ENCODE measurements at places on chromosomes 1 and 21. TPM values are rescaled to one million over a fixed set of nuclear protein-coding genes. Genes with fewer than 3 reads are reported as not detected.

GRCh38 chr1:205568469-205569361 is 63.1 kb downstream of the ELK4 start:
- DNase-seq, result no peak

- DNase-seq, result no peak
Measured at GRCh38 chr21:34707876-34708325, 39.1 kb downstream of the CLIC6 start.

DNA sequence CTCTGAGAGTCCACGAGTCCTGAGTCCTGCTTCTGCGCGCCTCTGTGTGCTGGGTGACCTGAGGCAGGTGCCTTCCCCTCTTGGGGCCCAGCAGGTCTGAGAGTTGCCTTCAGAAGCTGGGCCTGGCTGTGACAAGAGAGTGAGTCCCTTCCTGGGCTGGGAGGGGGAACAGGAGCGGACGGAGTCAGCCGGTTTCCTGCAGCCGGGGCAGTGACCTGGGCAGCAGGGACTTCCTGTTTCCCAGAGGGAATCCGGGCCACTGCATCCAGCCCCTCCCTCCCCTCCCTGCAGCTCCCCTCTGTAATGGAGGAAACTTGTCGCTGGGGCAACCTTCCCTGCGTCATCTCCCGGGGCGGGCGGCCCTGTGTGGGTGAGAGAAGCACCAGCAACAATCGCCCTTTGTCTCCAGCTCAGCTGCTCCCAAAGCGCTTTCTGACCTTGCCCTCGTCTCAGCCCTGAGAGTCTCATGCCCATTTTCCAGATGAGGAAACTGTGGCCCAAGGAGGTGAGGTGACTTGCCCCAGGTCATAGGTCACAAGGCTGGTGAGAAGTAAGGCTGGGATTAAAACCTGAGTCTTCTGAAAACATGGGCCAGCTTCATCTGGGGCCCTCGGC is 61.1 kb downstream of the SDC3 start:
- DNase-seq, result peak; percentile 87

DNA sequence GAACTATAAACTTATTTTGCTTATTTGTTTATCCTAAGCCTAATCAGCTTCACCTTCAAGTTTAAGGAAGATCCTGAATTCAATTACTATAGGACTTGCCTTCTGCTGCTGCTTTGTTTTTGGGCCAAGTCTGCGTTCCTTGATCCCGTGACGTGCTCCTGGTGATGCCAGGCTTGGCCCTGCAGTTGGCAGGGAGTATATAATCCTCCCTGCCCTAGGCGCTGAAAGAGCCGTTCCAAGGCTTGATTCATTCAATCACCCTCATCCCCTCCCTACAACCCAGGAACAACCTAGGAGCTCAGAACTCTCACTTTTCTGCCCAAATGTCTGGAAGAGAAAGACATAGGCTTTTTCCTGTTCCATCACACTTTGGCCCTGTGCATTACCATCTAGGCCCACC is 12.4 kb upstream of the LRRN2 start:
- DNase-seq, result no peak

DNA sequence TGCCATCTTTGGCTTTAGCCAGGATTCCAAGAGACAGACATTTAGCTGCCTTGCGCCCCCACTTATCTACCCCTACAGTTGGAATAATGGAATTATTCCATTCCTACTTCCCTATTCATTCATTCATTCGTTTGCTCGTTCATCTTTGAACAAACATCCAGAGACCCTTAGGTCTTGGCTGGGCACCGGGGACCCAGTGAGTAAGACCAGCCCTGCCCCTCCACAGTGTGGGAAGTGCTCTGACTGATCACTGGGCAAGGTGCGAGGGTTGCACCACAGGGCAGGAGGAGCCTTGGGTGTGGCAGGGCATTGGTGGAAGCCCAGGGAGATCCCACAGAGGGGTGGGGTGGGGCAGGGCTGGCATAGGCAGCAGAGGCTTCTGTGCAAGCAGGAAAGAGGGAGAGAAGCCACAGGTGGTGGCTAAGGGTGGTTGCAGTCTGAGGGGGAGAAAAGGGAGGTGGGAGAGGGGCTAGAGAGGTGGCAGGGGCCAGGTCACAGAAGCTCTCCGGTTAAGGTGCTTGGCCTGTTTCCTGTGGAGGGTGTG is 35.0 kb upstream of the TMEM61 start:
- DNase-seq, result no peak

DNA sequence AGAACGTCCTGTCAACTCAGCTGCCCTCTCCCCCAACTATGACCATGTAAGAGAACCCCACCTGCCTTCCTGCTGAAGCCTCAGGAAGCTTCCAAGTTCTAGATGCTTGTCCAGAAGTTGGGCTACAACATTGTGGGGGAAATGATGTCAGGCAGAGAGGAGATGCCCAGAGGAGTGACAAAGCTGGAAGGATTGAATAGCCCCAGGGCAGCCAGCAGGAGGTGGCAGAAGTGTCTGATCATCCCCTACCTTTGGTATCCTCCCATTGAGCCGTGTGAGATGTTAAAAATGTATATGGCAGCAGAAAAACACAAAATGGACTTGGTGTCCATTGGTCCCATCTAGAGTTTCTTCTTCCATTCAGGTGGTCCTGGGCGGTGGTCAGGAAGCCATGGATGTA is 6.6 kb downstream of the EIF3I start:
- DNase-seq, result no peak

GRCh38 chr1:19087737-19088594 is 122.1 kb downstream of the UBR4 start:
- peak; percentile 49 for DNase-seq

DNA sequence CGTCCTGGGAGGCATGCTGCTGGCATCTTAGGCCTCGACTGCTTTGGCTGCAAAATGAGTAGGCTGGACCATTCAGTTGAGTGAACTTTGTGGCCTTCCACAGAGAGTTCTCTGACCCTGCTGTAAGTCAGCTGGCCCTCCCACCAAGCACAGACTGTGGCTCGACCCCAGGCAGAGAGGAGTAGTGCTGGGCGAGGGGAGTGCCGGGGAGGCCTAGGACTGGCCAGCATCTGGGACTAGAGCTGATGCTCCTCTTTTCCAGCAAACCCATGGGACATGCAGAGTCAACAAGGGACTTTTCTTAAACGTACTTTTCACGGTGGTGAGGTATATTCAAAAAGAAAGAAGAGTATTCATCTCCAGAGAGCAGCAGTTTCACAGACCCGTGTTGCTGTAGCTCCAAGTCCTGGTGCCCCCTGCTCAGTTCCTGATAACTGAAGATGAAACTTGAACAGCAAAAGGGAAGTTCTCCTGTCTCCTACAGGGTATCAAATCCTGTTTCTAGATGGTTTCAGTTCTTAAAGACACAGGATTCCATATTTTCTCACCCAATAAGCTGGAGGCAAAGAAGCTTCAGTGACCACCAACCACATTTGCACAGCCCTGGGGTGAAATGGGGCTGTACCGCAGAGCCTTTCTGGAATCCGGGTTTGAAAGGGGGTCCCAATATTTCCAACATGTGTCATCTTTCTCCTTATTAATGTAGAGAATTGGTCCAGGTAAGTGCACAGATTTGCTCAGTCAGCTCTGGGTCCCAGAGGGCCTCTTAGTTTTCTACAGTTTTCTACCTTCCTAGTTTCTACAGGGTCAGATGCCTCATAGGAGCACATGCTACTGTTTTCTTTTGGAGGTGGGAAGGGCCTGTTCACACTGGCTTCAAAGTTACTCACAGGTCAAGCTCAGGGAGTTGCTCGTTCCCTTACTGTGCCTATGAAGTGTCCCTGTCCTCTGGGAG is 20.9 kb downstream of the BATF3 start:
- no peak for DNase-seq

- no peak for DNase-seq
Measured at GRCh38 chr21:28822486-28823335, 170.0 kb downstream of the LTN1 start.

GRCh38 chr1:57772580-57773195 is 348.8 kb upstream of the DAB1 start:
- DNase-seq, result no peak

GRCh38 chr1:224544346-224545110 is 71.6 kb upstream of the CNIH3 start:
- no peak for DNase-seq

DNA sequence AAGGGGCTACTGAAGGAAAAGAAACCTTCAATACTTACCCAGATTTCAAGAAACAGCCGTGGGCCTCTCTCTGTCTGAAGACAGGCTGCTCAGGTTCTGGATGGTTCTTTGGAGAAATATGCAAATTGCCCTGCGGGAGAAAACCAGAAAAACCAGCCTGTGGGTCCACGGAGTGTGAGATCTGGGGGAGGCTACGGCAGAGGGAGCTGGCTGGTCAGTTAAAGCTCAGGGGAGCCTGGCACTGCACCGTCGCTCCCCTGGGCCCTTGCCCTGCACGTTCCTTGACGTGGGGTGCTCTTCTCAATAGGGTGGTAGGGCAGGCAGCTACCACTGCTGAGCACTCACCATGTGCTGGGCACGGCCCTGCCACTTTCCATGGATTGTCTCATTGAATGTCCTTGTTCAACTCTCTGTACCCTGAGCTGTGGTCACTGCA is 12.7 kb downstream of the TMCO4 start:
- no peak for DNase-seq

GRCh38 chr21:17050646-17051045 is 462.2 kb upstream of the CXADR start:
- DNase-seq, result no peak

DNA sequence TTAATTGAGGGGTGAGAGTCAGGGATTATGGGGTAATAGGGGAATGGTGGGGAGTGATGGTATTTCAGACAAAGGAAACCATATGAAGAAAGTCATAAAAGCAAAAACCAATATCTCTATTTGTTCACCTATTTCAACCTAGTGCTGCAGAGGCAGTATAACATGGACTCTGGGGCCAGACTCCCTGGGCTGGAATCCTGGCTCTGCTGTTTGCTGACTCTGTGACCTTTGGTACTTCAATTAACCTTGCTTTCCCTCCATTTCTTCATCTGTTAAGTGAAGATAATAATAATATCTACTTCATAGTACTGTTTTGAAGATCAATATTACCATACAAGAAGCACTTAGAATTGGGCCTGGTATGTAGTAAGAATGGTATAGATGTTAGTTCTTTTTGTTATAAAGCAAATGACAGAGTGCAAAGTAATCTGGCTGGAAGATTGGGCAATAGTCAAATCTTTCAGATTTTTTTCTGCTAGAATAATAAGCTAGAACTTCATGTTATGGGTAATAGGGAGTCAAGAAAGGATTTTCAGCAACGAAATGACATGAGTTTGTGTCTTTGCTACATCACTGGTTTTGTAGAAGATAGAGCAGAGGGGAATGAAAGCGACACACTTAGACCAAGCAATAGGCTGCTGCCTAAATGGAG is 9.0 kb downstream of the EPHX4 start:
- DNase-seq, result no peak

GRCh38 chr1:41322835-41323234 is 38.4 kb upstream of the FOXO6 start:
- no peak for DNase-seq

DNA sequence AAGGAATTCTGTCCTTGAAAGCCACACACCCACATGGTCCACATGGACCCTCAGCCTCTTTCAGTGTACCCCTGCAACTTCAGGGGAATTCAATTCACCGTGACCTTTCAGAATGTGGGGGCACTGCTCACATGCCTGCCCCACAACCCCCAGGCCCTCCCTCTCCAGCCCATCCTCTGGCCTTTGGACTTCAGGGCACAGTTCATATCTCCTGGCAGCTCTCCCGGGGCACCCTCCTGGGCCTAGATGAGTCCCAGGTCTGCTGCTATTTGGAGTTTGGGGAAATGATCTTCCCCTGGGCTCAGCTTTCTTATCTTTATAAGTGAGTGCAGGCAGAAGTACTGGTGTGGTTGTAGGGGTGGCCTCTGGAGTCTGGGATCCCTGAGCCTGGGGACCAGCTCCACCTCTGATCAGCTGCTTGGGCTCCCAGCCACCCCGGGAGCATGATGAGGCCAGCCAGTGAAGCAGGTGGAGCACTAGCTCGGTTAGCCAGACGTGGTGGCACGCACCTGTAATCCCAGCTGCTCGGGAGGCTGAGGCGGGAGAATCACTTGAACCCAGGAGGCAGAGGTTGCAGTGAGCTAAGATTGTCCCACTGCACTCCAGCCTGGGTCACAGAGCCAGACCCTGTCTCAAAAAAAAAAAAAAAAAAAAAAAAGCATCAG is 15.8 kb downstream of the C1orf167 start:
- DNase-seq, result no peak

- no peak for DNase-seq
Measured at GRCh38 chr1:208731981-208732821, 488.0 kb upstream of the PLXNA2 start.

DNA sequence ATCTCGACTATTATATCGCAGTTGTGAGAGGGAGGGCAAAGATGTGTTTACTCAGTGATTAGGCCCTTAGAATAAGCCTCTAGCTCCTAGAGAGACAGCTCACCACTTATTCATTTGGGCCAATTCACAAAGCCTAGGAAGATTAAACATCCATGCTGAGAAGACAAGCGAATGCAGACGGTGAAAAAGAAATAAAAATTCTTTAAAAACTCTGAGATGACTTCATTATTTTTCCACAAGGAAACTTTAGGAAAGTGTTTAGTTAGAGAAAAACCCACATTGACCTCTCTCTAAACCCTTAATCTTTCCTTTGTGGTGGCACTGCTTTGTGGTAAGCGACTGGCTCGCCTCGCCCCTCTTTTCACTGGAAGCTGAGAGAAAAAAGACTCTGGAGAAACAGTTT is 146.8 kb upstream of the DMRTA2 start:
- no peak for DNase-seq

DNA sequence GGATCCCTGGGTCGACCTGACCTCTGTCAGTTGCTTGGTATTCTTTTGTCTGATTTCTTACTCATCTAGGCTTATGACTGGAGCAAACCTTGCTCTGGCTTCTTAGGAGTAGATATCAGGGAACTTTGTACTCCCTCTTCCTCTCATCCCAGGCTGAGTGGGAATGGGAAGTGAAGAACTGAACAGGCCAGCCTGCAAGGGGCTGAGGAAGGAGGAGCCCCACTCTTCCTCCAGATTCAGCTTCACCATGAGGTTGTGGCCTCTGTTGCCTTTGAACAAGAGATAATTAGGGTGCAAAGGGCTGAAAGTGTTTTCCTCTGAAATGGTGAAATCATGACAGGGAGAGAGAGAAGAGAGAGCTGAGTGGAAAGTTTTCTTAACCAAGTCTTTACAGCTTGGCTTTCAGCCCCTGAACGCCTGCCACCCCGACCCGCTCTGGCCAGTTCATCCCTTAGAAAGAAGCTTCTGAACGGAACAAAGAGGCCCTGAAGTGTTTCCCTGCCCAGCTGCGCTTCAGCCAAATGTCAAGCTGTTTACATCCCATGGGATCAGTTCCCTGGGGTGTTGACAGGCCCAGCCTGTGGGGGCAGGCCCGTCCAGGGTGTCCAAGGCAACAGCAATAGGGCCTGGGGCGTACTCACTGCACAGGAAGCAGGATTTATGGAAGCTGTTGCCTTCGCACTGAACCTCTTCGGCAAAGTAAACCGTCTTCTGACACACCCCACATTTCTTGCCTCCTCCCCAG is 11.2 kb downstream of the CSRP1 start:
- DNase-seq, result peak; percentile 87

DNA sequence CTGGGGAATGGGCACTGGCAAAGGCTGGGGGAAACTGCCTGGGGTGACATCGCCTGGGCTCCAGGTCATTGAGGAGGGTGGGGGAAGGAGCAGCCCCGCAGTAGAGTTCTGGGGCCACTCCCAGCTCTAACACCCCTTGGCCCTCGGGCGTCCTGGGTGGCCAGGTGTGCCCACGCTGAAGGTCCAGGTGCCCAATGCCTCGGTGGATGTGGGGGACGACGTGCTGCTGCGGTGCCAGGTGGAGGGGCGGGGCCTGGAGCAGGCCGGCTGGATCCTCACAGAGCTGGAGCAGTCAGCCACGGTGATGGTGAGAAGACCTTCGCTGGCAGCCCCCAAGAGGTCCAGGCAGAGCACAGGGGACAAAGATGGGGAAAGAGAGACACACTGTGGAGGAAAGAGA is 7.7 kb downstream of the NTRK1 start:
- DNase-seq, result no peak

Gene PRAMEF33
- total RNA-seq, result not detected

Gene TENT5C
- 6.8 TPM for total RNA-seq

Gene CACNA1E
- total RNA-seq, result 0.06 TPM

Gene RYR2
- total RNA-seq, result 128 TPM

Gene PRAMEF20
- total RNA-seq, result not detected
